ENCODE measurements at places on chromosomes 6 and 20.

- no peak for DNase-seq
These were observed 1.1 kb upstream of the FGD2 start for GRCh38 chr6:37004044-37004980.

DNA sequence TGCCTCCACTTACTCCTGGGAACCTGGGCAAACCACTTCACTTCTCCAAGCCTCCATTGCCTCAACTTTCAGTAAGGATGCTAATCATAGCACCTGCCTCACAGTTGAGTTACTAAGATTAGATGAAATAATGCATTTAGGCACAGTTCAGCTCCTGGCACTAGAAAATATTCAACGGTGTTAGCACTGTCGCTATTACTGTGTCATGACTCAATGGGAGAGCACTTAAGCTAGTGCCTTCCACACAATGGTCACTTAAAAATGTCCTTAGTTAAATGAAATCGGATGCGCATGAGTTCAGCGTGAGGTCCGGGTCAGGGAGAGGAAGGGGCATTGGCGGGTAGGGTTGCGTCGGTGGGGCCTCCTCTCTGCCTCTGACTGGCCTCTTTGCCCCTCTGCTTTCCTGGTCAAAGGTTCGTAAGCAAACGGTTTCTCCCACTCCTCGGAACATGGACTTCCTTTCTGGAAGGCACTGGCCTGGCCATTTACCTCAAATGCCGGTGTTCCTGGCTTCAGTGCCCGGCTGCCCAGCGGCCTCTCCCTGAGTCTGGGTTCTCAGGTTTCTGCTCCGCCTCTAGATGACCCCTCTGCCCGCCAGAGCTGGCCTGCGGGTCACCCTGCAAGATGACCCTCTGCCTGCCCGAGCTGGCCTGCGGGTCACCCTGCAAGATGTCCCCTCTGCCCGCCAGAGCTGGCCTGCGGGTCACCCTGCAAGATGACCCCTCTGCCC, 123.8 kb upstream of the QKI start:
- DNase-seq, result no peak

- no peak for DNase-seq
These were observed 2.8 kb upstream of the PNPLA1 start for GRCh38 chr6:36266913-36267644.

DNA sequence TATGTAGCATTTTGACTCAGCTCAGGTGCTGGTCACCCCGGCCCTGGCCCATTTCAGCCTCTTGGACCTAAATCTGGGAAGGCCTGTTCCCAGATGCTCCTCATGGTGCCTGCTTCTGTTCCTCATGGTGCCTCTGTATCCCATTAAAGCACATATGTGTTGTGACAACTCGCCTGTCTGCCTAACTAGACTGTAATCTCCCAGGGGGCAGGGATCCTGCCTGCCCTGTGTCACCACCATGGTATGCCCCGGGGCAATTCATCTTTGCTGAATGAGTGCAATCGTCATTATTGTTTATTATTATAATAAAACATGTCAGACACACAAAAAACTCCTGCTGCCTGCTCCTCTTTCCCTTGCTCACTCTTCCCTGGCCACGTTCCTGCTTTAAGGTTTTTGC, 62.0 kb downstream of the ZFP64 start:
- DNase-seq, result no peak

- DNase-seq, result no peak
These were observed 270.0 kb upstream of the SOX4 start for GRCh38 chr6:21323577-21323976.

DNA sequence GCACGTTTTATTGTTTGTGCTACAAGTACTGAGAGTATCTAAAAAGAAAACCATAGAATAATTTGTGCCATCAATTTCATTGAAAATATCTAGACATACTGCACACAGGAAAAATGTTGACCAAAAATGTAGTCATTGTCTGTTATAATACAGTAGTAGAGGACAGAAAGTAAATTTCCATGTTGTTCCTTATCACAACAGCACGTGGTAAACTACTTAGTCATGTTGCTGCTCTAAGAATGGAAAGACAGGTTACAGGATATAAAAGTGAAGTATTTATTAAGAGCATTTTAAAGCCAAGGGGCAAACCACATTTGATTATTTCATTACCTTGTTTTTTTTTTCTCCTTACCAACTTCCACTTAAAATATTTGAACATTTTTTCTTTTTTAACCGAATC, 89.0 kb upstream of the CEP85L start:
- DNase-seq, result no peak

GRCh38 chr6:44316481-44316880, 3.3 kb upstream of the AARS2 start:
- DNase-seq, result no peak

GRCh38 chr6:80522576-80522975, 416.1 kb downstream of the BCKDHB start:
- DNase-seq, result no peak

DNA sequence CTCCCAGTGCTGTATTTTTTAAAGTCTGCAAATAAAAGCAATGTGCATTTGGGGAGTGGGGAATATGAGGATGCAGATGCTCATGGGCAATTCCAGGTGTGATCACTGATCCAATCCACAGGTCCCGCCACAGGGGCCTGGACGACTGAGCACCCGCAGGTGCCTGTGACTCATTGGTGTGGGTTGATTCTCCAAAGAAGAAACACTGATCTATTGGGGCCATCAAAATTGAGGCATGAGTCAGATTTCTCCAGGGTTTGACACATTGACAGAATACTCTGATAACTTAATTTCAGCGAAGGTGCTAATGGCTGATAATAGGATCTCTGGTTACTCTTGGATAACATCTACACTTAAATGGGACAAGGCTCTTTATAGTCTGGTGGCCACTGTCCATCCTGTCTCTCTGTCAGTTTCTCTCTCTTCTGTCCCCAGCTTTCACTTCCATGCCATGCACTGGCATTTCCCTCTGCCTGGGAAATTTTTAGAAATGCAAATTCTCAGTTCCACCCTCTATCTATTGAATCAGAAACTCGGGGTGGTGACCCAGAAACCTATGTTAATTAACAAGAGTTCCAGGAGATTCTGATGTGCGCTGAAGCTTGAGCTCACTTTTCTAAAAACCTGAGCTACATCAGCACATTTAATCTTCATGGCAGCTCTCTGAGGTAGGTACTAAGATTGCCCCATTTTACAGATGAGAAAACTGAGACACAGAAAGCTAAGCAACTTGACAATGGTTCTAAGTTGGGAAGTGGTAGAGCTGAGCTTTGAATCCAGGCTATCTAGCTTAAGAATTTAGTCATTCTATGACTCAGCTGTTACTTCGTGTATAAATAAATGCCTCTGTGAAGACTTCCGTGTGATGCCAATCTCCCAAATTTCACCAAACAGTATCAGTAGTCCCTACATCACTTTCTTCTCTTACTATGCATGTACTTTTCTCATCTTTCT, 10.2 kb upstream of the RCAN2 start:
- DNase-seq, result no peak

GRCh38 chr6:227074-227782, 65.1 kb upstream of the DUSP22 start:
- DNase-seq, result no peak

- DNase-seq, result no peak
These were observed 312.8 kb downstream of the RFPL4B start for GRCh38 chr6:112659912-112660311.

DNA sequence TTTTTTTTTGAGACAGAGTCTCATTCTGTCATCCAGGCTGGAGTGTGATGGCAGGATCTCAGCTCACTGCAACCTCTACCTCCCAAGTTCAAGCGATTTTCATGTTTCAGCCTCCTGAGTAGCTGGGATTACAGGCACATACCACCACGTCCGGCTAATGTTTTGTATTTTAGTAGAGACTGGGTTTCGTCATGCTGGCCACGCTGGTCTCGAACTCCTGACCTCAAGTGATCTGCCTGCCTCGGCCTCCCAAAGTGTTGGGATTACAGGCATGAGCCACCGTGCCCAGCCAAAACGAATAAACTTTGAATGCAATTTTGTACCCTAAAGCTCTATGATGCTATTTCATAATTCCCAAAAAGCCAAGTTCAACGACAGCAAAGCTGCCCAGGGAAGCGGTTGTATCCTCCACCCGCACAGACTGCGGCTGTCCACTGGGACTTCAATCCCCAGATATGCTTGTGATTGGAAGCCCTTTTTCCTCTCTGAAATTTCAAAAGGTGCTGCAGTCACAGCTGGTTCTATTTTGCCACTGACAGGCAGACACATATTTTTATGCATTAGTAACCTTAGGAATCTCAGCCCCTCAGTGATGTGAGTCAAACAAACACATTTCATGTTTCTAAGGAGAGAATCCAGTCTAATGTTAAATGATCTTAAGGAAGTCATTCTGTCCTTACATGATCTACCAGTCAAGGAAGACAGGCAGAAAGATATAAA, 8.7 kb upstream of the RAMACL start:
- DNase-seq, result no peak

DNA sequence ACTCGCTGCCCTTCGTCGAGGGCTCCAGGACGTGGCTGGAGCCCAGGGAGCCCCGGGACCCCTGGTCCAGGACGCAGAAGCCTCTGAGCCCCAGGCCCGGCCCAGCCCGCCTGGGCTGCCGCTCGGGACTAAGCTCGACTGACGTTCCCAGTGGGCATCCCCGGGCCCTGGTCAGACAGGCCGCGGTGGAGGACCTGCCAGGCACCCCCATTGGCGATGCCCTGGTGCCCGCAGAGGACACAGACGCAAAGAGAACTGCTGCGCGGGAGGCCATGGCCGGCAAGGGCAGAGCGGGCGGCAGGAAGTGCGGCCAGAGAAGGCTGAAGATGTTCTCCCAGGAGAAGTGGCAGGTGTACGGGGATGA, 28.9 kb downstream of the ZNF831 start:
- no peak for DNase-seq

- DNase-seq, result no peak
These were observed 38.1 kb downstream of the B4GALT5 start for GRCh38 chr20:49675368-49676151.

DNA sequence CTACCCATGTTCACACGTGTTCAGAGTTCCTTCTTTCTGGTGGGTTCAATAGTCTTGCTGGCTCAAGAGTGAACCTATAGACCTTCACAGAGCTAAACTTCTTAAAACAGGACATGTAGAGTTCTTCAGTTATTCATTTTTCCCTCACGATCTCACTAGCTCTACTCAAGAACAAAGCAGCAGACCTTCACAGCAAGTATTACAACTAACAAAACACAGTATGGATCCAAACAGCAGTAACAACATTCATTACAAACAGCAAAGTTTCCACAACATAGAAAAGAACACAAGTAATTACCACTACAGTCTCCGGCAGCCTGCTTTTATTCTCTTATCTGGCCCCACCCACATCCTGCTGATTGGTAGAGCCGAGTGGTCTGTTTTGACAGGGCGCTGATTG, 39.5 kb upstream of the MCUR1 start:
- no peak for DNase-seq

- no peak for DNase-seq
These were observed 155.6 kb downstream of the SAMD5 start for GRCh38 chr6:147664092-147664491.

DNA sequence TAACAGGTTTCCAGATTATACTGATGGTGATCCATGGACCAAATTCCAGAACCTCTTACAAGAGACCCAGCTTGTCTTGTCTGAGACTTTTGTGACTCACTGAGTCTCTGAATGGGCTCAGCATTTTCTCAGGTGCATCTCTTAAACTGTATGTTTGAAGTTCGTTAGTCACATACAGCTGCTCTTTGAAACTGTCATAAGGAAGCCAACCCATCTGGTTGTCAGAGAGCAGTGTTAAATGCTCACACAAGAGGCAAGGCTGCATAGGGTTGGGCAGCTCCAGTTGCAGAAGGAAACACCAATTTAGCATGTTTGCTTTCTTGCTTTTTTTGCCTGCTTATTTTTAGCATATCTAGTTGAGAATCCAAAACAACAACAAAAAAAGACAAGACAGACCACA, 47.1 kb downstream of the TRIM27 start:
- DNase-seq, result no peak

DNA sequence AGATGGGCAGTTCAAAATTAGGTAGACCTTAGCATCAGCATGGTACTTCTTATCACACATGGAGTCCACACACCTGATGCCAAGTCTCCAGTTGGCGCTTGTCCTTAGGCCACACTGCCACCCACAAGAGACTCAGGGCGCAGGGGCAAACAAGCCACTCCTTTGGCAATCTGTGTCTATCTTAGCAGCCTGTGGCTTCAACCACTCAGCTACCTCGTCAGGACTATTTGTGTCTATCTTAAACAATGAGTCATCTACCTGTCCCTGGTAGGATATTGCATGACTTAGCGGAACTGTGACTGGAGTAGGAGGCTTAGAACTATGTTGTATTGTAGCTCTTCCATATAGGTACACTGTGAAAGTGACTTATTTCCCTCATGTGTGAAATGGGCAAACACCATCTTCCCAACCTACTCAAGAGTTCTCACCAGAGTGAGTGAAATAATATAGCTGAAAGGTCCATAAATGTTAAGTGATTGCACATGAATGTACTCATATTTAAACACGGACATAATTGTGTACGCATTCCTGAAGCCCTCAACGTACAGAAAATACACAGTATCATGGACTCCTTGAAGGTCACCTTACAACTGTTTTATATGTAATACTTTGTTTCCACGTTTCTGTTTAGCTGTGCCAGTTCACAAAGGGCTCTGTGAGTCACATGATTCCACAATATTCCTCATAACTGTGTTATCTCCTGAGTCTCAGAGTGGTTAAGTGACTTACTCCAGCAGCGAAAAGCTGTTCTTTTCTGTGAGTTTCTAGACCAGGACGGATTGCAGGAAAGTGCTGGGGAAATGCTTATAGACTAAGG, 1.6 kb downstream of the TRIM27 start:
- no peak for DNase-seq

GRCh38 chr6:46961232-46961631, 39.5 kb upstream of the ADGRF5 start:
- no peak for DNase-seq

DNA sequence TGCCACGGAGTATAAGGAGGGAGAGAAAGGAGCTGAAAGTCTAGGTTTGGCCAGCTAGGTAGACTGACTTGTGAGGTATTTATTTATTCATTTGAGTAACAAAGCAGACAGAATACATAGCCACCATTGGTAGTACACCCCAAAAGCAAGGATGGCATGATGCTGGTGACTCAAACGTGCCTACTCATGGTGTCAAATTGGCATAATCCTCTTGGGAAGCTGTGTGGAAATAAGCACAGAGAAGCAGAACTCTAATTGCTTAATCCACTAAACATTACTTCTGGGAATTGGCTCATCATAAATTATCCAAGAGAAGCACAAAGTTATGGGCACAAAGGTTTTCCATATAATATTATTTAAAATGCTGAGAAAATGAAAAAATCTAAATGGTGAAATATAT, 2.5 kb downstream of the DEFB132 start:
- DNase-seq, result no peak

GRCh38 chr6:291697-292505, at the start of gene DUSP22:
DUSP22 (plus strand) TSS chr6:292487; CDS start chr6:292540, 53 bp downstream.
- DNase-seq, result peak; percentile 90

DNA sequence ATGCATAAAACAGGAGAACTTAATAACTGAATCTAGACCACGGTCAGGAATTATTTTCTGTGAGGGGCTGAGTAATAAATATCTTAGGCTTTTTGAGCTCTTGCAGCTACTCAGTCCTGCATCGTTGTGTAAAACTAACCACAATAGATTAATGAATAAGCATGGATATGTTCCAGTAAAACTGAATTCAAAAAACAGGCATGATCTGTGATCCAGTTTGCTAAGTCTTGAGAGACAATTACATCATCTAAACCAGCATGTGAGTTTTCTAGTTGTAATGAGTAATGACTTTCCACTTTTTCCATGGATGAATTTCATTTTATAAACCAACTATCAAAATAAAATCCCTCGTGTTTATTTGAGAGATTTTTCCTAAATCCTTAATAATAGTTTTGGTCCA, 336.8 kb downstream of the RFPL4B start:
- no peak for DNase-seq
